ENCODE measurements at places on chromosomes 5 and 9.
A peak's percentile ranks its signal among the peaks of the same experiment; 100 is the strongest.

DNA sequence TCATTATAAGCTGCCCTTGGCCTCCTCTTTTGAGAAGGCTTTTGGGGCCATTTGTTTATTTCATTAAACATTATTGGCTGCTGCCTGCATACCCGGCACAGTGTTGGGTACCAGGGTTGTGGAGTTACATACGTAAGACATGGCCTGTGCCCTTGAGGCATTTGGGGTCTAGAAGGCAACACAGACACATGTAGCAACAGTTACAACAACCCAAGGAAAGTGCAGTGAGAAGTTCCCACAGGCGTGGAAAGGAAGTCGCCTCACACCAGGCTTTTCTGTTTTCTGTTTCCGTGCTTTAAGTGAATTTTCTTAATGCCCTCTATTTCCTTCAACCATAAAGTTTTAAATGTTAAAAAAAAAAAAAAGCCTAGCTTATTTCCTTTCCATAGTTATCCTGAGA lies 47.4 kb downstream of the GALNT10 start:
- no peak for DNase-seq

- DNase-seq, result no peak
These were observed 185.9 kb upstream of the RASA1 start for GRCh38 chr5:87081511-87082372.

DNA sequence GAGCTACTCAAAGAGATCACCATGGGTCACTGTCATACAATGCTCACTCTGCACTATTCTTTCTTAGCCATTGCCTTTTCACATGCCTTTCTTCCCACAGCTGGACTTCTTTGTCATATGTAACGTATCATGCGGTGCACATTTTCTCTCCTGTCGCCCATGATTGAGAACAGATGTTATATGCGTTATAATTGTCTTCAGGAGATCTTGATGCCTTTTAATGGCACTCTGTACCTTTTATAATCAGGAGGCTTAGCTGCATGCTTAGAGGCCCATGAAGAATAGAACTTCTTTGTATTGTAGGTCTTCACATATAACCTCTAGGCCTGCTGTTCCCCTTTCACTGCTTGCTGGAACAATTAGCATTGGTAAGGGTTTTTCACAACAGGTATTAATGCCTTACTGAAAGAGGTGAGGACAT lies 436.1 kb downstream of the CDH10 start:
- no peak for DNase-seq

DNA sequence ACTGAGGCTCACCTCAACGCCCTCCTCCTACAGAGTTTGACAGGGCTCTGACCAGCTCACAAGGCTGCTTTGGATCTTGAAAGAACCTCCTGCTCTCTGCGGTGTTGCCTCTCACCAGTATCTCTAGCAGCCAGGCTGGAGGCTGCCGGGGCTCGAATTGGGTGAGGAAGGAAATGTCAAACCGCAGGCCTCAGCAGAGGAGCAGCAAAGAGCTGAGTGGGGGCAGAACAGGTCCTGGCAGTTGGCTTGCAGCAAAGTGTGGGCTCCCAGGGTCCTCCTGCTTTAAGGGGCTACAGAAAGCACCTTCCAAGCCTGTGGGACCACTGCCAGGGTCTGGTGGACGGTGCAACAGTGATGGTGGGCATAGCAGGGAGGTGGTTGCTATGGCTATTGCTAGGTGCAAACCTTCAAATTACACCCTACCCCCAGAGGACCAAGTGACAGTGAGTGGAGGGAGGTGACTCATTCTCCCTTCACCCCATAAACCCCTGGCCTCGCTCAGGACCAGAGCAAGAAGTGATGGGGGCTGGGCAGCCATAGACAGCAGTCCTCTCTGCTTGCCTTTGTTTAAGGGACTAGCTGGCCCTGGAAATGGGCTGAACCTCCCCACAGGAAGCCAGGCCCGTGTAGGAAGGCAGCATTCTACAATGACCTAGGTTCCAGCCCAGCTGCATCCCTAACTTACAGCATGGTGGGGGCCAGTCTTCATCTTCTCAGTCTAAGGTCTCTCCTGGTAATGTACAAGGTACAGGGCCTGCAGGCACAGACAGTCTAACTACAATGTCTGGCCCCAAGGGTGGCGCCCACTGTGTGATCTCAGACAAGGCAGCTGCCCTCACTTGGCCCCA lies 18.7 kb downstream of the LCP2 start:
- peak; percentile 81 for DNase-seq

- DNase-seq, result no peak
These were observed 813.7 kb downstream of the MAT2B start for GRCh38 chr5:164319161-164319560.

GRCh38 chr9:133780962-133781827 lies 43.0 kb upstream of the SARDH start:
- DNase-seq, result no peak

GRCh38 chr5:59487772-59488729 lies 405.5 kb downstream of the PDE4D start:
- no peak for DNase-seq

DNA sequence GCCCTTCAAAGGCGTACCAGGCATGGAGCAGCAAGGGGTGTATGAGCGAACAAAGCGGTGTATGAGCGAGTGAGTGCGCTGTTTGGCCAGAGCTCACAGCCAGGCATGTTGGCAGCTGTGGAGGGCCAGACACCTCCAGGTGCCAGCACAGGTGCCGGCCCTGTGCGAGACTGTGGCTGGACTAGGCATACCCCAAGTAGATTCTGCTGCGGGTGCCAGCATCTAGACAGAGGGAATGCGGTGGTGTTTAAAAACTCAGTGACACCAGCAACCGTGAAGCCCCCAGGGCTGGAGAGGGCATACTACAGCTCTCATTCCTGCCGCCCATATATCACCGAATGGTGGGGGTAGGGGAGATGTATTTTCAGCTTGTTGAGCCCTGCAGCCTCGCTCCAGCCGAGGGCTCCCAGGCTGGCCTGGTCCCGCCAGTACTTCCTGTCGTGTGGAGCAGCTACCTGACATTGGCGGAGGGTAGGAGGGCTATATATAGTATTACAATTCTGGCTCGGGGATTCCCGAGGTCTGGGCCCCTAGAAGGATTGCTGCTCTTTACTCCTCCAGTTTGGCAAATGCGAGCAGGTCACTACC lies 1829.6 kb upstream of the NUDT12 start:
- DNase-seq, result no peak

DNA sequence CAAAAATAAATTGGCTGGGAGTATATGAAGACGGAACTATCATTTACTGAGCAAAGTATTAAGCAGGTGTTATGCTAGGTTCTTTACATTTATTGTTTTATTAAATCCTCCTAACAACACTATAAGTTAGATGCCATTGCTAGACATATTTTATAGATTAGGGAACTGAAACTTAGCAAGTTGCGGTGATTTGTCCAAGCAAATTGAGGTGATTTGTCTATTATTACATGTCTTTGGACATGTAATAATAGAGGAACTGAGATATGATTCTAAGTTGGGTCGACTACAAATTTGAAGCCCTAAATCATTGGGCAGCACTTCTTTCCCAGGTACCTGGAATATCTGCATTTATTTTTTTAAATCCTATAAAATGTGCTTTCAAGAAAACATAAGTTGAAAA lies 429.9 kb downstream of the GABRG2 start:
- DNase-seq, result no peak

DNA sequence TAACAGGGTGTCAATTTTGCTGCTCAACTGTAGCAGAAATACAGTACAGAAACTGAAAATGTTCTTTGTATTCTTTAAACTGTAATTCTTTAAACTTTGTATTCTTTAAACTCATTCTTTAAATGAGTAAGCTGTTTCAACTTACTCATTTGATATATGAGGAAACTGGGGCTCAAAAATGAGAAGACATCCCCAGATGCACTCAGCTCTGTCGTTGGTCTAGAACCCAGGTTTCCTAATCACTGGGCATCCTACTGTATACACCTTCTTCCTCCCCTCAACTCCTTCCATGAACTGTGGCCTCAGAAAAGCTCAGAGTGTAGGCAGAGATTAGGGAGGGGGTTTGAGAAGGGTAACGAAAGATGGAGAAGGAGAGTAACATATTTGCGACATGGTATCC lies 136.5 kb upstream of the MAST4 start:
- no peak for DNase-seq

DNA sequence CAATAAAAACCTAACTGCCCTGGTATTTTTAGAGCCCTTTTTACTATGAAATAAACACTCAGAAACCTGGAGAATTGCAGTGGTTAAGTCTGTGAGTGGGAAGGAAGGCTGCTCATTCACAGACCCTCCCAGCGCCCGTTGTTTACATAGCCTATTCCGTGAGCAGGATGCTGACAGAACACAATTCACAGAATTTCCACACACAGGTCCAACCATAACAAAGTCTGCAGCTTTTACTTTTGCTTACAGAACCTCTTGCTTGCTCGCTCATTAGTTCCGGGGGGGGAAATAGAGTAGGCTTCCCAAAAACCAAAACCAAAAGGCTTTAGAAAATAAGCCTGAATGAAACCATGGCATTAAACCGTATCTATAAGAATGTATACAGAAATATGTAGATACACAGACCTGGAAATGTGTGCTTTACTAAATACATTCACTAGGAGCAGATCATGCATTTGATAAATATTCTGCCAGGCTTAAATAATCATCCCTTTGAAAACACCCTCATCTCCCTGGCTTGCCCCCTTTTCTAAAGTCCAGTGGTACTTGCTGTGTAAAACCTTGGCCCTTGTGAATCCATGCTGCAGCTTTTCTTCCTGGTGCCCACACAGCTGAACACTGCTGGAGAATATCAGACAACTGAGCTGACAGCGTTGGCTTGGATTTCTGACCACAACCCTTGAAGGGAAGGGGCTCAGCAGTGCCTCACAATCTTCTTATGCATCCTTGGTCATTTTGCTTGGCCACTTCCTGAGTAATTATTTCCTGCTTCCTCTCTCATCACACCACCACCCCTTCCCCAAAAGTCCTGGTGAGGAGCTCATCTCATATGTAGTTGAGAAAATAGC lies 128.0 kb downstream of the FANCC start:
- DNase-seq, result no peak
